ENCODE measurements at places on chromosomes 4 and X.

DNA sequence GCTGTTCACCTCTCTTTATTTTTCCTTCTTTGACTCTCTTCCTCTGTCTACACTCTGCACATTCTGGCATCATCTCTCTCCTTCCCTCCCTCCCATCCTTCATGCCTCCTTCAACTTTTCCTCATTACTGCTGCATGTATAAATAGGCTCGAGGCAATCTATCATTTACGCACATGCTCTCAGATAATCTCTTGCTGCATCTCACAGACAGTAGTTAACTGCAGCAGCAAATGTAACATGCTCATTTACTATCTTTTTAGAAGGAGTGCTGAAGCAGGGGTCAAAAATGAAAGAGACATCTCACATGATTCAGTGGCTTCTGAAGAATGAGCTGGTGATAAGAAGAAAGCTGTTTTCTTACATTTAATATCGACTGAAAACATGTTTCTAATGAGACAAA is 127.7 kb downstream of the RASL11B start:
- no peak for DNase-seq

DNA sequence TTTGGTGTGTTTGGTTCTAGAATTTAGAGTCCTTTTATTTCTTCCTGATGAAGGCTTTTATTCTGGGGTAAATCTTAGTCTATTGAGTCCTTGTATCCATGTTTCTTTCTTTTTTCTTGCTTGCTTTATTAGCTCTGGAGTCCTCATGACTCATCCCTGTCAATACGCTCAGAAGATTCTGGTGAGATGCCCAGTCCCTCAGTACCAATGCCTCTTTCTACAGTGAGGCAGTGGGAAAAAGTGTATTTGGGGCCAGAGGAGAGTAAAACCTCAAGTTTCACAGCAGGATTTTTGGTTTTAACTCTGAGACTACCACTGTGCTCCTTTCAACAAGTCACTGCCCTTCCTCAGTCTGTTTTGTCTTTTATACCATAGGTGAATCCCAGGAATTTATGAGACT is 368.0 kb downstream of the GBA3 start:
- no peak for DNase-seq

- DNase-seq: no peak
Observed at GRCh38 chrX:49120091-49120490, 3.4 kb downstream of the GPKOW start.

- DNase-seq: no peak
Observed at GRCh38 chr4:8353158-8353669, 83.7 kb downstream of the HTRA3 start.

DNA sequence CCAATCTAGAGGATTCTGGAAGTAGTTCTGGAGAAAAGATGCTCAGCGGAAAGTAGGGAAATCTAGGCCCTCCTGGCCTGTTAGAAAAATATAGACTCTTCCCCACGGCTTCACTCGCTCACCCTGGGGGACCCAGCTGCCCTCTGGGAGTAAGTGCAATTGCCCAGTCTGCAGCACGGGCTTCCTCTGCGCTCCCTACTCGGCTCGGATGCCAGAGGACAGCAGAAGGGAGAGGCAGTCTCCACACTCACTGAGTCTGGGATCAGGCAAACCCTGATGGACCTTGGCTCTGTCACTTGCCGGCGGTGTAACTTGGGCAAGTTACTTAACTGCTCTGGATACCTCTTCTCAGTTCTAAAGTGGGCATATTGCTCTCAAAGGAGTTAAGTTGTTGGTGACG is 2.1 kb downstream of the SHISA3 start:
- peak; percentile 5 for DNase-seq

DNA sequence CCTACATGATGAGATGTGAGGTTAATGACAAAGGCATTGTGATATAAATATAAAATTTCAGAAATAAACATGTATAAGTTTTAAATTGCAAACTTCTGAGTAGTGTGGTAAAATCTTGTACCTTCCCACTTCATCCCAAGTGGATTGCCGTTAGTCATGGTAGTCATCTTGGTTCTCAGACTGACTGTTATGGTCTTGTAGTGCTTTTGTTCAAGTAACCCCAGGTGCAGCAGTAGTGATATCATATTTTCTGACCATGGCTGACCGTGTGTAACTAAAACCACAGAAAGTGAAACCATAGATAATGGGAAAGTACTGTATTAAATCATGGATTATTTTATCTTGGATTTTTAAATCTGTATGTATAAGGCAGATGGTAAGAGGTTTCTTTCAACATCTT is 74.8 kb upstream of the SLIT2 start:
- DNase-seq: no peak

- no peak for DNase-seq
Observed at GRCh38 chr4:73917081-73917501, 47.9 kb downstream of the CXCL1 start.

DNA sequence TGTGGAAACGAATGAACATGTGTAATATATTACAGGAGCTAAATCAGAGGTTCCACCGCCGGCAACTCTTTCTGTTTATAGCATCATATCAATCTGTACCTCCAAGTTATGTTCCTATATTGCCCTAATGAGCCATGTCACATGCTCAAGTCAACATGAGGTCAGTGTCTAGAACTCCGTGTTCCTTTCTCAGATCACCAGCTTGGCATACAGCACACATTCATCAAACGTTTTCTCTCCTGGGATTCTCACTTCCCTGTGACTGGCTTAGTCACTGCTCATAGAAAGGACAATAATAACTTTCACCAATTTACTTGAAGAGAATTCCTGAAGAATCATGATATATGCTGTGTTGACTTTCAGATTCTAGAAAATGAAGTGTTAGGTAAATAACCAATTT is 532.0 kb upstream of the SPANXN1 start:
- no peak for DNase-seq

GRCh38 chrX:37380924-37381323 is 31.8 kb downstream of the PRRG1 start:
- no peak for DNase-seq

DNA sequence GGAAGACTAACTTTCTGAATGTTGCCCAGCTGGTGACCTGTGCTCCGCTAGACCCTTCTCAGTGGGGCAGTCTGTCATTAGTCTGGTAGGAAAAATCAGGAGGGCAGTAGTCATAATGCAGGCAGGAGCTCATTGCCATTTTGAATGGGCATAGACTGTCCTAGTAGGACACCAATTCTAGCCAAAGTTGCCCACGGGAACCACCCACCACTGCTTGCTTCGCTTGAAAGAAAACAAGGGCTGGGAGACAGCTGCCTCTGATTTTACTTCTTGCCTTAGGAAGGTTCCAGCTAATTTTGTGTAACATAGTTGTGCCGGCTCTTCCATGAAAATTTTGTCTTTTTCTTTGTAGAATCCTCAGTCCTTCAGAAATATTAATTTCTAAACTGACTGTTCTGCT is 23.3 kb downstream of the HOPX start:
- no peak for DNase-seq

DNA sequence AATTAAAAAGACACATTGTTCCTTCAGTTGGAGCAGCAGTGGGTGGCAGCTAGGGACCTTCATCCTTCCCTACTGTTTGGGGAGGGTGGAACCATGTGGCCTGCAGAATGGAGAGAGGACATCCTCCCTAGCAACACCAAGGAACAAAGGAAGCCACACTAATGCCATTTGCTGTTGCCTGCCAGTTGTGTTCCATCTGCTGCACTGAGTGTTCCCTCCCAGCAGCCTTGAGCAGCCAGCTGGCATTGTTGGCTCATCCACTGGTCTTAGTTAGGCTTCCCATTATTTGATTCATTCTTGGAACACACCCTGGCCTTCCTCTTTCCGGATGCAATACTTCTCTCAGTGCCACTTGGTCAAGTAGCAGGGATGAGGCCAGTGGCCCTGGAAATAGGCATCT is 25.0 kb upstream of the HMGB3 start:
- no peak for DNase-seq

- no peak for DNase-seq
Observed at GRCh38 chr4:139720806-139721205, 55.2 kb downstream of the MGST2 start.

DNA sequence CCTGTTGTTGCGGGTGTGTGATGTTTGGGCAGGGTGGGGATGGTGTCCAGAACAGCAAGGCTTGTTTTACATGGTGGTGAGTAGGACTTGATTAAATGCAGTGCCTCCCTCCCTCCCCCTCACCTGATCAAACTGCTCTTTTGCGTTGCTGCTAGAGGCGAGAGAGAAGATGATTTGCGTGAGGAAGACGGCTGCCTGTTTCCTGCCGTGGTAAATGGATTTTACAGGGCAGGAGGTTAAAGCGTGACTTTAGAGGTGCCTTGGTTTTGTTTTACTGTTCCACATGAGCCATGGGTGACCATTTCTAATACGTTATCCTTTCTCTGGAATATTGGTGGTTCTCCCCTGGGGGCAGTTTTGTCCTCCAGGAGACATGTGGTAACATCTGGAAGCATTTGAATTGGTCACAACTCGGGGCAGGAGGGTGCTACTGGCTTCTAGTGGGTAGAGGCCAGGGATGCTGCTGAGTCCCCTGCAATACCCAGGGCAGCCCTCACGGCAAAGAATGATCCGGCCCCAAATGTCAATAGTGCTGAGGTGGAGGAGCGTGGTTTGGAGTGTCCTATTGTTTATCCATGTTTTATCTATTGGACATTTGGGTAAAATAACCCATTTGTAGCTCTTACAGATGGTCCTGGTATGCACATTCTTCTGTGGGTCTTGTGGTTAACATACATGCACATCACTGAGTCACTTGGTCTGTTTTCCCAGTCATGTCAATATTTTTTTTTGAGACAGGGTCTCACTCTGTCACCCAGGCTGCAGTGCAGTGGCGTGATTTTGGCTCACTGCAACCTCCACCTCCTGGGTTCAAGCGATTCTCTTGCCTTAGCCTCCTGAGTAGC is 73.7 kb downstream of the SHROOM2 start:
- DNase-seq: no peak

DNA sequence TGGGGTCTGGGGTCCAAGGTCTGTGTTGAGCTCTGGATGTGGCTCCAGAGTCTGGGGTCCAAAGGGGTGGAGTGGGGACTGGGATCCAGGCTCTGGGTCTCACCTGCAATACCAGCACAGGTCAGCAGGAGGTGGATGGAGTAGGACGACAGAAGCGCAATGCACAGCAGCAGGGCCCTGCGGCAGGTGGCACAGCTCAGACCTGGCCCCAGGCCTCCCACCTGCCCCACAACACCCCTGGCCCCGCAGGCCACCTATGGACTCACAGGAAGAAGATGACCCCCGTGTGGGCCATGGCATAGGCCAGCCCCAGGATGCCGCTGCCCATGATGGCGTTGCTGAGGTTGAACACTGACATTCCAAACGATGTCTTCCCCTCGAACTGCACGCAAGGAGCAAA is 3.4 kb downstream of the SLC38A5 start:
- peak; percentile 60 for DNase-seq

DNA sequence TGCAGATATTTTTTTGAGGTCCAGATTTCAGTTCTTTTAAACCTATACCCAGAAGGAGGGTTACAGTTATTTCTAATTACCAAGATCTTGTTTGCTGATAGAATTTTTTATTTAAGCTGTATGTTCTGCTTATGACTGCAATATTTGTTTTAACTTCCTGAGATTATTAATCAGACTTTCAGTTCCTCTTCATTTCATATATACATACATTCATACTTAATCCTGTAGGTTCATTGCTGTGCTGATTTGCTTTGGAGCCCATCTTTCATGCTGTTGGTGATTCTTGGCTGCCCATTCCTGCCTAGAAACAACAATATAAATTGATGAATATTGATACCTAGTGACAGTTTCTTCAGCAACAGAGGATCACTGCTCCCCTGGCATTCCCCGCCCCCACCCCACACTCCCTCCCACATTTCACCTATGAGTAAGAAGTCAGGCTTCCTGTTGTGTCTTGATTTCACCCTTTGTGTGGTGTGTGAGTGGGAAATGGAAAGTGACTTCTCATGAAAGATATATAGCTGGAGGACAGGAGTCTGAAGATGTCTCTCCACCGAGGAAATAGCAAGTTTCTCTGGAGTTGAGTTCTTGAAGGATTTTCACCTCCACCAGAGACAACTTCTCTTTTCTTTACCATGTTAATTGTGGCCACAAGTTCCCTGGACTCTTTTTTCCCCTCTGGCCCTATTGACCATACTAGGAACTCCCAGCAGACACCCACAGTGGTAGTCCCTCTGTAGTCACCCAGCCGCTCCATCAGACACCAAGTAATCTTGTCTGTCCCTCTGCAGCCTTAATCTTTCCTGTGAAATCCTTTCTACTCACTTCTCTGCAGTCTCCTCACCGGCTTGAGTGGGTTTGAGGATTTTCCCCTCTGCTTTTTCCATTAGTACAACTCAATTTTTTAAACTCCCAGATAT is 118.4 kb downstream of the ASB9 start:
- peak; percentile 50 for DNase-seq

DNA sequence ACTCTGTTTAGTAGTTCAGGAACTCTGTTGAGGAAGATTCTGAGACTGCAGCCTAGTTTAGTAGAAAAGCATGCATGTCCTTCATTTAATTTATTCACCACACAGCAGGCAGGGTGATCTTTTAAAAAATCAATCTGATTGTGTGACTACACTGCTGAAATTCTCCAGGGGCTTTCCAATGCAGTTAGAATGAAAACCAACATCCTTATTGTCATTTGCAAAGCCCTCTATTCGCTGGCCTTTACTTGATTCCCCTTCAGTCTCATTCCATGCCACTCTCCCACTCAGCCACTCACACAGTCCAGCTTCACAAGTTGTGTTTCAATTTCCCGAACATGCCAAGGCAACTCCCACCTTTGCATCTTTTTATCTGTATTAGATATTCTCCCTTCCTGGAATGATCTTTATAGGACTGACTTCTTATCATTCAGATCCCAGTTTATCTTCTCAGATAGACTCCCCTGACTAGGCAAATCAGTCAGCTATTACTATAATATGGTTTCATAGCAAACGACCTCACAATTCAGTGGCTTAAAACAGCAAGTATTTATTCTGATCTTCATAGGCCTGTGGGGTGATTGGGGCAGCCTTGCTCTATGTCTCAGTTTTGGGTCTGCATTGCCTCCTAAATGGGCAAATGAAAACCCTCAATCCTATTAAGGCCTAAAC is 21.3 kb upstream of the FTHL17 start:
- no peak for DNase-seq

DNA sequence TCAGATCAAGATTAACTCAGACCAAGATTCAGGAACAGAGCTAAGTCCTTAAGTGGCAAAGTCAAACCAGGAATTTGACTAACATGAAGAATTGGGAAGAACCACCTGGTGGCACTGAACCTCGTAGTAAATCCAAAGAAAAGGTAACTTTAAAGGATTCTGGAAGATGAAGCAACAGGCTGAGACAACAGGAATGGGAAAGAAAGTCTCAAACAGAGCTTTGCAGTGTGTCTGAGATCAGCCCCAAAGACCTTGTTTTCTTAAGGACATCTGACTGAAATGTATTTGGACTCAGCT is 126.1 kb downstream of the ASB9 start:
- no peak for DNase-seq

DNA sequence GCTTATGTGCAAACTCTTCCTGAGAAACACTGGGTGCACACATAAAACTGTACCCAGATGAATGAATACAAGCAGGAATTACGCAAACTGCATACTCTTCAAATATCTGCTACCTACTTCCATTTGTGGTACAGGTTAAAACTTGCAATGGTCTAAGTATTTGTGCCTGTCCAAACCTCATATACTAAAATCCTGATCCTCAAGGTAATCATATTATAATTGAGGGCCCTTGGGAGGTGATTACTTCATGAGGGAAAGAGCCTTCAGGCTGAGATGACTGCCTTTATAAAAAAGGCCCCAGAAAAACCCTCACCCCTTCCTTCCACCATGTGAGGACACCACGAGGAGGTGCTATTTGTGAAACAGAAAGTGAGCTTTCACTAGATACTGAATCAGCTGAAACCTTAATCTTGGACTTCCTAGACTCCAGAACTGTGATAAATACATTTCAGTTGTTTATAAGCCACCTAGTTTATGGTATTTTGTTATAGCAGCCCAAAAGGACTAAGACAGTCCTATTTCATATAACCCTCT is 1977.2 kb downstream of the PCDH7 start:
- no peak for DNase-seq

GRCh38 chr4:4640692-4641091 is 98.8 kb upstream of the STX18 start:
- DNase-seq: no peak

All from stimulated activated CD4-positive, alpha-beta T cell treated with anti-CD3 and anti-CD28 coated beads, Interleukin-15, amount 100 ng/mL, for 24 hours (primary cell).